Iris pigment epithelial cell (primary cell): ENCODE measurements at places on chromosomes 12 and 14.

- DNase-seq: peak; percentile 60
These were observed 40.9 kb downstream of the CCDC85C start for GRCh38 chr14:99562856-99563748.

DNA sequence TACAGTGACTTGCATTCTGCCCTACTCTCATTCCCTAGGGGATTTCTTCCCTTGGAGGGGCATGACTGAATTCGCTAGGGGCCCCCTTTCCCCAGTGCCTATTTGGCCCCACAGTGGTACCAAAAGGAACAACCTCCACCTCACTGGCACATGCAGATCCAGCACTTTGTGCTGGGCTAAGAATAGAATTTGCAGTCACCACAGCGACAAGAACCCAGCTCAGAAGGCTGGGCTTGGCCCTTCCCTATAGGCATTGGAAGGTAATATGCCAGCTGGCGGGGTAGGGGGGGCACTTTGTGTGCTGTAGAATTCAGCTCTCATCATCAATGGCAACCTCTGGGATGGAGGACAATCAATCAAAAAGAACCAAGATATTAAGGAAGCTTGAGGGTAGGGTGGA, 13.9 kb downstream of the BAZ2A start:
- no peak for DNase-seq

- peak; percentile 12 for DNase-seq
These were observed 56.3 kb downstream of the KCNH5 start for GRCh38 chr14:62988967-62989366.

DNA sequence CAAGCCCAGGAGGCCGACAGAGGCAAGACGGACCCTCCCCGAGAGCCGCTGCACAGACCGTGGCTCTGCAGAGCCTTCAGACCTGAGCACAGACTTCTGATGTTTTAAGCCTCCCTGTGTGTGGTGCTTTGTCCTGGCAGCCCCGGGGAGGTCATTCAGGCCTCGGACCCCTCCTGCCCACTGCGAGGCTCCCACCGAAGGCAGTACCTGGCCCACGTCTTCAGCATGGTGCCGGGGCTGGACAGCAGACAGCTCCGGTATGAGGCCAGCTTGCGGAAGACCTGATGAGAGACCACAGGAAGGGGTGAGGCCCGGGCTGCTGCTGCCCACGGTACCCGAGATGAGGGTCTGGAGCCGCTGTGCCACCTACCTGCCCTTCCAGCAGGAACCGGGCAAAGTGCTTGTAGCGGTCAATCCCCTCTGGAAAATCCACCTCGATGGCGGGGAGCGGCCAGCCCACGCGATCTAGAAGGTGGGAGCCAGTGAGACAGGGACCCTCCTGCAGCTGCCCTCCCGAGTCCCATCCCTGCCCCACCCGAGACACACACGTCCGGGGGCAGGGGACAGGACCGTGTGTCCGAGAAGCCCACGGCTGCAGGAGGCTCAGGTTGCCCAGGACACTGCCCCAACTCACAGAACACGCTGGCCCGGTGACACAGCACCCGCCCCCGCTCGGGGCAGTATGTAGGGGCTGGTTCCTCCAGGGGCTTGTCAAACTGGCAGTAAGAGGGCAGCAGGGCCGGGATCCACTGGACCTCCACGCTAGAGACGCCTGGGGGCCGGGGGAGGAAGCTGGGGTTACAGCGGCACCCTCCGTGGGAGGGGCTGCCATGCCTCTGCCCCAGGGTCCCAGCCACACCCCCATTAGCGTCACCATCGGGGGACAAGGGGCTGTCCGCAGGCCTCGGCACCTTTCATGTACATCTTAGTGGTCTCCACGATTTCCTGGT, 35.6 kb upstream of the UBC start:
- no peak for DNase-seq

DNA sequence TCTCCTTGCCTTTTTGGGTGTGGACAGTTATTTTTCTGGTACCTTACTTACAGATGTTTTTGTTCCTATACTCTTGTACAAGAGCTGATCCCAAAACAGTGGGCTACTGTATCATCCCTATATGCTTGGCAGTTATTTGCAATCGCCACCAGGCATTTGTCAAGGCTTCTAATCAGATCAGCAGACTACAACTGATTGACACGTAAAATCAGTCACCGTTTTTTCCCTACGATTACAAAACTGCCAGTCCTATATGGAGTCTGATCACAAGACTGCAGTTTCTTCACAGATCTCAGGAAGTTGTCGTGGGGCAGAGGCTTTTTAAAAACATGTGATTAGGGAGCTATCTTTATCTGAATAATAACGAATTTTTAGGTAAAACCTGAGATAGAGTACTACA, 1.3 kb downstream of the LYSET start:
- DNase-seq: no peak

- no peak for DNase-seq
These were observed 11.5 kb downstream of the NKX2-1 start for GRCh38 chr14:36508418-36509068.

GRCh38 chr12:123167329-123167728, 16.4 kb upstream of the PITPNM2 start:
- no peak for DNase-seq
